ENCODE measurements at places on chromosomes 7 and 10.

DNA sequence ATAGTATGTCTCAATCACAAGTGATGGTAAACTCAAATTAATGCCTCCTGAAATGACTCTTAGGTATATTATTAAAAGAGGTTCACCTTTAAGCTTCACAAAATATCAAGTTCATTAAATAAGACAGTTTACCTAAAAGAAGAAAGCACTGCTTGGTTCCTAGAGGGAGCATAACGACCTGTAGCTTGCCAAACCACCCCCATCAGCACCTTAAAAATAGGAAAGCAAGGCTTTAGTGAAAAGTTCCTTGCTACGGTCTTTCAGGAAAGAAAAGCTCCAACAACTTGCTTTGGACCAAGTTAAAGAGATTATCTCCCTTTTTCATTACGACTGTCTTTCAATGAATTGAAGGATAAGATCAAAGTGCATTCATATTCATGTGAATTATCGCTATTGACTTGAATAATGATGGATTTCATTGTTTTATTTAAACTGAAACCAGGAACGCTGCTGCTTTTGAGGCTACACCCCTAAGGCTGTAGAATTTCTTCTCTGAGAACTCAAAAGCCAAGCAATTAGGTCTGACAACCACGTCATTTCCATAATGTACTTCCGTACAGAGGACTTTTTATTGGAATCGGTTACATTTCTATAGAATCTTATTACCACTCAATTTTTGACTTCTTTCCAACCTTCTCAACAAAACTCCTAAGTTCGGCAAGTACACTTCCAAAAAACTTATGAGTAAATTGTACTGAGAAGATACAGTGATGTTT lies 7.0 kb upstream of the SPAG6 start:
- DNase-seq, result no peak

DNA sequence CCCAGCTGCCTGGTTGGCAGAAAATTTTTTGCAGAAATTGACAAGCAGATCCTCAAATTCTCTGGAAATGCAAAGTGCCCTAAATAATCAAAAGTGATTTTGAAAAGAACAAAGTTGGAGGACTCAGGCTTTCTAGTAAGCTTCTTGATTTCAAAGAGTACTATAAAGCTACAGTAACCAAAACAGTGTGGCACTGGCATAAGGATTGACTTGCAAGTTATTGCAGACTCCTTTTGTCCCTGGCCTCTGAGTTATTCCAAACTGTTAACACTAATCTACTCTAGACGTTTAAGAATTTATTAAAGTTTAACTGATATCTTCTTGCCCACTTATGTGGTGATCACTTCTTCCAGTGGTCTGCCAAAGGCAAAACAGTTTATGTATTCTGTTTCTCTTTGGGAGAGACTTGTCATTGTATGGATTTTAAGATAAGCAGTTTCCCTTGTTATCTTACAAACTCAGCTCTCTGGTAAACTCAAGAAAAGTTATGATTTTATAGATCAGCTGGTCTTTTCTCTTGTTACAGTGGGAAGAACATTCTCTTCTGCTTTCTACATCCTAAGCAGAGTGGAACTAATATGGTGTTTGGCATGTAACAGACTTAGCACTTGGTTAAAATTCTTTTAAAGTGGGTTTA lies 41.4 kb downstream of the LOXL4 start:
- no peak for DNase-seq

- DNase-seq, result no peak
These were observed 12.4 kb downstream of the TMEM273 start for GRCh38 chr10:49175587-49176309.

DNA sequence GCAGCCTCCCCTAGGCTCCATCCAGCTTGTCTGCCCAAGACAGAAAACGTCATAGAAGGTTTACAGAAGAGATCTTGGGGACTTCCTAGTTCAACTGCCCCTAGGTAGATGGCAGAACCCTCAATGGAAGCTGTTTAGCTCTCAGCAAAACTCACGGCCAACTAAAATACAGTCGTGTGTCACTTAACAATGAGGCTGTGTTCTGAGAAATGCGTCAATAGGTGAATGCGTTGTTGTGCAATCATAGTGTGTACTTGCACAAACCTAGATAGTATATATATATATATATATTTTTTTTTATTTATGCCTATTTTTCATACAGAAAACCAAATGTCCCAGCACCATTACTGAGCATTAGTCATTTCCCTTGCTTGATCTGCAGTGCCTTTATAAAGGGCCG lies 100.4 kb upstream of the SH2B2 start:
- no peak for DNase-seq

DNA sequence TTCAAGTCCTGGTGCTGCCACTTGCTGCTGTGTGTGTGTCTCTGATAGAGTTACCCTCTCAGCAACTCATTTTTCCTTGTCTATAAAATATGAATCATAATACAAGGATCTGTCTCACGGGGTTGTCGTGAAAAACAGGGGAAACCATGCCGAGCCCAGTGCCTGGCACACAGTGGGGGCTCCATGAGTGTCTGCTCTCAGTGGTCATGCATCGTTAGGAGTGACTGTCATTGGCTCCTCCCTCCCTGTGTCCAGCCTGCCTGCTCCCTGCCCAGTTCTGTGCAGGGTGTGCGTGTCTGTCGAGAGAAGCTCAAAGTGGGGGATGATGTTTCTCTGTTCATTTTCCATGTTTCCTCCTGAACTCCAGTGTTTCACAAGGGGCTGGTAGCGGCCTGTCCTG lies 83.6 kb upstream of the LRRC4 start:
- no peak for DNase-seq

DNA sequence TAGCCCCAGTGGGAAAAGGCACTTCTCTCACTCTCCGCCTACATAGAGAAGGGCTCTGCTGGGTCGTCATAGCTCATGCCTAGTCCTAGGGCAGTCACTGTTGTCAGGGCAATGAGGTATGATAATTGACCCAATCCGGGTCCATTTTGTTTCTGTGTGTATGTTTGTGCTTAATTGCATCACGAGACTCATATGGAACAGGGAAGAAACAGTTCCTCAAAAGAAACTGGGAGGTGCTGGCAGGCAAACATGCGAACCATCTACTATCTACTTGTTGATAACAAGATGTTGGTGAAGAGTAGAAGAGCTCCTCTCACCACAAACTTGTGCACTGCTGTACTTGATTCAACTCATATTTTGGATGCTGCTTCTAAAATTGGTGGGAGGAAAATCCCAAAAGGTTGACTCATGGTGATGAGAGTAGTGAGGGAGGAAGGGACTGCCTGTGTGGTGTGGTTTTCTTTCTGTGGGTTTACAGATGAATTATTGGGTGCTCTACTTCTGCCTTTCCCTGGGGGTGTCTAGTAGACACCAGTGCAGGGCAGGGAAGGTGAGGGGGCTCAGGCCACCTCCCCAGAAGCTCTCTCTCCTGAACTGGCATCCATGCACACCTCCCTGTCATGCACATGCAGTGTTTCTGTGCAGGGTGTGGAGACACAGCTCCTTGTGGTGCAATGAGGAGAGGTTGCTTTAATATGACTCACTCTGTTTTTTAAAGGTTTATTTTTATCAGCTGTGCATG lies 29.4 kb downstream of the LSMEM1 start:
- DNase-seq, result no peak

GRCh38 chr7:139660317-139661042 lies 117.3 kb downstream of the HIPK2 start:
- DNase-seq, result no peak

DNA sequence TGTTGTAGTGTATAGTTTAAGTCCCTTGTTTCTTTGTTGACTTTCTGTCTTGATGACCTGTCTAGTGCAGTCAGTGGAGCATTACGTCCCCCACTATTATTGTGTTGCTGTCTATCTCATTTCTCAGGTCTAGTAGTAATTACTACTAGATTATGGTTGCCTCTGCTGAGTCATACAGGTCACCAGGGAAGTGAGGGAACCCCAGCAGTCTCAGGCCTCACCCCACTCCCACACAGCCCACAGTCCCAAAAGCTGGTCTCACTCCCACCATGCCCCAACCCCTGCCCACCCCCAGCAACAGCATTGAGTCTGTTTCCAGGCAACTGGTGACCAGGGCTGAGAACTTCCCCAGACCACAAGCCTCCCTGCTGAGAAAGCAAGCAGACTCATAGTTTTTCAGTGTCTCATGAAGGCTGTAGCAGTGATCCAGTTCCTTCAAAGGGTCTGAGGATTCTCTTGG lies 88.0 kb downstream of the PLXDC2 start:
- no peak for DNase-seq

DNA sequence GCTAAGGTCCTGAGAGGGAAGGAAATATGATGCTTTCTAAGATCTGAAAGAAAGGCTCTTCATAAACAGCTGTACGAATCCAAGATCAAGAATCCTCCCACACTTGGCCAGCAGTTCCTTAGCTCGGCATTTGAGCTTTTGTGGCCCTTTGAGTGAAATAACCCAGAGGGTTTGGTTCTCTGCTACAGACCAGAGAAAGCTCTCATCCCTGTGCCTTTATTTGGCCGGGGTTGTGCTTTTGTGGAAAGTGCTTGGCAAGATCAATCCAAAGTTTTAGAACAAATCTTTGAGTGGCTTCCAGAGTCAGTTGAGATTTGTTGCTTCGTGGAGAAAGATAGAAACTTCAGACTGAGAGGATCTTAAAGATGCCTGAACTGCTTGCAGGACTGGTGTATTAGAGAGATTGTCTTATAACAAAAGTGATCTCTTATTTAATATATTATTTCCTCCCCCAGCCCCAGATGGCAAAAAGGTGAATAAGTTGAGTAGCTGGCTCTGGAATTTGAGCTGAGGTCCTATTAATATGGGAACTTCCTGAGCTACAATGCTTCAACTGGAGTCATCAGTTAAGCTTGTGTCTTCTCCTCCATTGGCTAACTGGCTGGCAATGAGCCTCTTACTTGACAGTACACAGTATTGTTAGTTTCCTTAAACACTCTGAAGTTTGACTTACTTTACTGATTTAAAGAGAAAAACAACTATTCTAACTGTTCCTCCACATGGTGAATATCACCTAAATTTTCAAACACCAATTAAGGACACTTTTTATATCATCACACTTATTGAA lies 687.3 kb downstream of the MAGI2 start:
- DNase-seq, result no peak

- no peak for DNase-seq
These were observed 19.3 kb downstream of the ADAMTS14 start for GRCh38 chr10:70691611-70692010.

DNA sequence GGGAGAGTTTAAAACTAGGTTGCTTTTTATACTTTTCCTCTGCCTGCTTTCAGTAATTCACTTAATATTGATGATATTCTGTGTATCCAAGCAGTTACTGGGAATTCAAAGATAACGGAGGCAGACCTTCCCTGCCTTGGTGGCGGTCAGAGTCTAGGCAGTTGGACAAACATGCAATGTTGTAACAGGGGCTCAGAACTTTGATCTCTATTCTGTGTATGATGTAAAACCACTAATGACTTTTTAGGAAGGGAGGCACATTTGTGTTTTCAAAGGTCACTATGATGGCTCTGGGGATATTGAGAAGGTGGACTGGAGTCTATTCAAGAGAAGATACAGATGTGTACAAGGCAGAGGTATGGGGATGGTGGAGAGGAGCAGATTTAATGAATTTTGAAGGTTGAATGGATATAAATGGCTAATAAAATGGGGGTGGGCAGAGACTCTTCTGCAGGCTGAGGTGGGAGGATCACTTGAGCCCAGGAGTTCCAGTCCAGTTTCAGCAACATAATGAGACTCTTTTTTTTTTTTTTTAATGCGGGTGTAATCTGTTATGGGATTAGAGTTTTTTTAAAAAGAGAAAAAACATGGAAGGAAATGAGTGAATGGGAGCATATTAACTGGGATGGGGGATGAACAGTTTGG lies 5.7 kb upstream of the PON2 start:
- DNase-seq, result no peak

- DNase-seq, result no peak
These were observed 6.2 kb upstream of the TBXAS1 start for GRCh38 chr7:139822855-139823254.

DNA sequence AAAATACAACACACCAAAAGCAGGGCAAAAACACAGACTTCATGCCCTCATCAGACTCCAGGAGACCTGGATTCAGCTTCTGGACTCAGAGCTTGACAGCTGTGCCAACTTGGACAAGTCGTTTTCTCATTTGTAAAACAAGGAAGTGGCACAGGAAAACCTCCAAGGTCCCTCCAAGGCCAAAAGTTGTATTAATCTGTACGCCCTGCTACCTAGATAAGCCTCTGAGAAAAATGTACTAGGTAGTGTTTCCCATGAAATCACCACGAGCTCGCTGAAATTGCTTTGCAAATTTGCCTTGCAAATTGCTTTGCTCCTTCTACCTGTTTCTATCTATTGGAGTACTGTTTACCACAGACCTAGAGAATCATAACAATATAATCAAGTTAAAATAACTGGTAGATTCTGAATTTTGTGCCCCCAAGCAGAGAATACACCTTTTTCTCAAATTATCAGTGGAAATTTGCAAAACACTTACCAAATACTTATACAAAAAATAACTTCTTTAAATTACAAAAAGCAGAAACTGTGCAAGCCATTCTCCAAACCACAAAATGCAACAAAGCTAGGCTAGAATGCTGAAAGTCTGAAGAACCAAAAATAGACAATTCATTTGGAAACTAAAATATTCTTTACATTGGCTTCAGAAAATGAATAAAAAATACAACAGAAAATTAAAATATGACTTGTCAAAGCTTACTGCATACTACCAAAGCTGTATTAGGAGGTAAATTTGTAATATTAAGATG lies 158.1 kb upstream of the CHST15 start:
- DNase-seq, result no peak

GRCh38 chr10:110149259-110149658 lies 58.1 kb upstream of the MXI1 start:
- no peak for DNase-seq

DNA sequence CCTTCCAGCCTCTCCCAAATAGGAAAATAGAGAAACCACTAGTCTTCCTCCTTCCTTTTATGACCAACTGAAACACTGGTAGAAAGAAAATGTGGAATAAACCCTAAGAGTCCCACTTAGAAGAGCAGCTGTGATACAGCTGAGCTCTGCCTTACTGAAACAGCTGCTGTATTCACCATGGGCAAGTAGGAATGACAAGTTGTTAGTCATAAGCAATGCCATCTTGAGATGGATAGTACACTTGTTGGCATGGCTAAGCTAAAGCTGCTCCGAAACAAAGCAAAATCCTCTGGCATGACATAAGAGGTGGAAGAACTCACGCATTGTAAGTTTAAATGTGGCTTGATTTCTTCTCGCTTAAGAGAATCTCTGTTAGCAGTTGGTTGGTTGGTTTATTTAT lies 48.3 kb upstream of the TMEM236 start:
- DNase-seq, result no peak

GRCh38 chr10:79333513-79333912 lies 13.8 kb upstream of the PPIF start:
- no peak for DNase-seq

DNA sequence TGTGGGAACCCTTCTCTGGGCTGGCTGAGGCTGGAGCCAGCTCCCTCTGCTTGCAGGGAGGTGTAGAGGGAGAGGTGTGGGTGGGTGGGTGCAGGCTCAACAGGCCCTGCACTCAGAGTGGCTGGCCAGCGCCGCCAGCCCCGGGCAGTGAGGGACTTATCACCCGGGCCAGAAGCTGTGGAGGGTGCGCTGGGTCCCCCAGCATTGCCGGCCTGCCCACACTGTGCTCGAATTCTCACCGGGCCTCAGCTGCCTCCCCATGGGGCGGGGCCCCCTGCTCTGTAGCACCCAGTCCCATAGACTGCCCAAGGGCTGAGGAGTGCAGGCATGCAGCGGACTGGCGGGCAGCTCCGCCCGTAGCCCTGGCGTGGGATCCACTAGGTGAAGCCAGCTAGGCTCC lies 190.7 kb upstream of the TAC1 start:
- DNase-seq, result no peak

GRCh38 chr7:158314394-158314793 lies 273.2 kb downstream of the PTPRN2 start:
- DNase-seq, result no peak

GRCh38 chr10:62376071-62377025 lies 2.2 kb downstream of the ZNF365 start:
- no peak for DNase-seq
